ENCODE measurements at places on chromosomes 6 and 20.

DNA sequence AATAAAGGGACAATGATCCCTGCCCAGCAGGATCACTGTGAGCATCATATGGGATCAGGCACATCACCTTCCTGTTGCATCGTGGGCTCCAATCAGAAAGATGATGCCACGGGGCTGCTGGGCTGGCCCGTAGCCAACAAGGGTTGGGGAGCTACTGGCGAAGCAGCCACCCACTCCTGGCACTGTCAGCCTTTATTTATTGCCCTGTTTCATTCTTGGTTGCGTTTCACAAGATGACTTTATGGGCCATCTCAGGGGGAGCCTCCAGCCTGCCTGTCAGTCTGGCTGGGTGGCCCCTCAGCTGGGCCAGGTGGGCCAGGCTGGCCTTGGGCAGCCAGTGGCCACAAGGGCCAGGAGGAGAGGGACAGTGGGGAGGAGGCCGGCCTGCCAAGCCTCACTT lies 17.3 kb downstream of the VSTM2L start:
- no peak for DNase-seq

DNA sequence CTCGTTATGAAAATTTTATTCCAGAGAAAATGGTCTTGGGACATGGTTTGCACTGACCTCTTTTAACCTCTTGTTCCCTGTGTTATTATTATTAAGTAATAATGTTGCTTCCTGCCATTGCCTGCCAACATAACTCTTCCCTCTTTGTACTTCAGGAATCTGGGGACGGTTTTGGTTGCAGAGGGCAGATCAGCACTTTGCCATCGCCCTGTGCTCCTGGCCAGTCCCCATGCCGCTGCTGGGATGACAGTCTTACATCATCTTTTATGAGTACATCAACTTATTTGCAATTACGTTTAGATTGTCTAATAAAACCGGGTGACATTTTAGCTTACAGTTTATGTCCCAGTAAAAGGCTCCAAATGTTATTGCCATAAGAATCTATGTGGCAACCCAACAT lies 157.2 kb downstream of the CDH26 start:
- no peak for DNase-seq

DNA sequence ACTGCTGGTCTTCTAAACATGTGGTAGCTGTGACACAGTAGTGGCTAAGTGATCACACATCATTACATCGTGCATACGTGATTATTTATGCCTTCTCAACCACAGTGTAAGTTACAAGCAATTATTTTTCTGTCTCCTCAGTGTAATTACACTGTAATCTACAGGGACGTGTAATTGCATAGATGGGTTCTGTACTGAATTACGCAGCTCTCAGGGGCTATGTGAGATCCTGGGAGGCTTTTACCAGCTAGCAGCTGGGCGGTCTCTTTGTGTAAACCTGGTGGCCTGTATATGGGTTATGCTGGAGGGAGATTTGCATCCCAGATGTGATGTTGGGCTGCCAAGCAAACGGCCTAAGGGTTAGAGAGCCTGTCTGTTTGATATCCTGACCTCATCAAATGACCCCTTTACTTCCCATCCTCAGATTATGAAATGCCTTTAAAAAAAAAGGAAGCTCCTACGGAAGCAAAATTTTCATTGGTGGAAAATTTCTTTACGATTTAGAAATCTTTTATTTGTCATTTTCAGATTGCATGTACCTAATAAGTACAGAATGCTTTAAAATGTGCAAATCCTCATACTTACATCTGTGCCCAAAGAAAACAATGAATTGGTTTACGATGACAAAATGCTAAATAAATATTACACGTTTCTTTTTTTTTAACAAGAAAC lies 402.8 kb upstream of the JAG1 start:
- peak; percentile 99 for DNase-seq

GRCh38 chr20:41475503-41475902 lies 108.9 kb upstream of the EMILIN3 start:
- DNase-seq, result no peak

DNA sequence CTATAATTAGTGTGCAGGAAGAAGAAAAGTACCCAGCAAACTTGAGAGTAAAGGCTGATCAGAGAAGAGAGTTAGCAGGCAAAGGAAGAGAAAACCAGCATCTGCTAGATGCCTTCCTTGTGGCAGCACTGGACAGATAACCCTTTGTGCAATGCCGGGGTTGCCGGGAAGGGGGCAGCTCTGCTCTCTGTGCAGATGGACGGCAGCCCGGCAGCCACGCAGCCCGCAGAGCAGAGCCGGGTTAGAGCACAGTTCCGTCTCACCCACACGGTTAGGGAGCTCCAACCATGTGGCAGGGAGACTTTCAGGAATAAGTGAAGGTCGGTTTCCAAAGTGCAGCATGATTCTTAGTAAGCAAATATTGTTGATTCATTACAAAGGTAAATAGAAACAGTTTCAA lies 80.0 kb upstream of the RPS6KA2 start:
- peak; percentile 41 for DNase-seq

GRCh38 chr6:49284180-49284579 lies 178.9 kb downstream of the MMUT start:
- no peak for DNase-seq

Measured in NCI-H748 treated with DMSO at 0.1 percent for 48 hours (cell line).